ENCODE measurements at places on chromosomes 1 and 21.

- DNase-seq = no peak
These were observed 95.6 kb downstream of the OLFML2B start for GRCh38 chr1:161928056-161928455.

GRCh38 chr1:72241397-72241796 is 40.9 kb downstream of the NEGR1 start:
- no peak for DNase-seq

DNA sequence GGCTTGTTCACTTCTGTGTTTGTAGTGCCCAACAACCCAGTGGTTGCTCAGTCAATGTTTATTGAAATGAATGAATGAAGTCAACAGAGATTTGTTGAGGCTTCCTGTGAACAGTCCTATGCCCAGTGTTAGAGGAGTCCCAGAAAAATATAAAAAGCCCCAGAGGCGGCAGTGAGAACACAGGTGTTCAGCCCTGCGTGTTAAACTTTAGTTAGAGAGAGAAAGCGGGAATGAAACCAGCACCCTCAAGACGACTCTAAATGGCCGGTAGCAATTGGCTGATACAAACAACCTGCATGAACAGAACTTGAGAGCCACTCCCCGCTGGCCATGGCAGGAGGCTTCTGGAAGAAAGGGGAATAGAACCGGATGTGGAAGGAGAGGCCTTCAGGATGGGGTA is 22.6 kb downstream of the TMEM51 start:
- no peak for DNase-seq

GRCh38 chr1:104923075-104923474 is 1173.4 kb downstream of the AMY1C start:
- no peak for DNase-seq

- DNase-seq = no peak
These were observed 173.8 kb downstream of the DAB1 start for GRCh38 chr1:57250021-57250420.

GRCh38 chr1:239707615-239708014 is 321.2 kb downstream of the CHRM3 start:
- DNase-seq = no peak

DNA sequence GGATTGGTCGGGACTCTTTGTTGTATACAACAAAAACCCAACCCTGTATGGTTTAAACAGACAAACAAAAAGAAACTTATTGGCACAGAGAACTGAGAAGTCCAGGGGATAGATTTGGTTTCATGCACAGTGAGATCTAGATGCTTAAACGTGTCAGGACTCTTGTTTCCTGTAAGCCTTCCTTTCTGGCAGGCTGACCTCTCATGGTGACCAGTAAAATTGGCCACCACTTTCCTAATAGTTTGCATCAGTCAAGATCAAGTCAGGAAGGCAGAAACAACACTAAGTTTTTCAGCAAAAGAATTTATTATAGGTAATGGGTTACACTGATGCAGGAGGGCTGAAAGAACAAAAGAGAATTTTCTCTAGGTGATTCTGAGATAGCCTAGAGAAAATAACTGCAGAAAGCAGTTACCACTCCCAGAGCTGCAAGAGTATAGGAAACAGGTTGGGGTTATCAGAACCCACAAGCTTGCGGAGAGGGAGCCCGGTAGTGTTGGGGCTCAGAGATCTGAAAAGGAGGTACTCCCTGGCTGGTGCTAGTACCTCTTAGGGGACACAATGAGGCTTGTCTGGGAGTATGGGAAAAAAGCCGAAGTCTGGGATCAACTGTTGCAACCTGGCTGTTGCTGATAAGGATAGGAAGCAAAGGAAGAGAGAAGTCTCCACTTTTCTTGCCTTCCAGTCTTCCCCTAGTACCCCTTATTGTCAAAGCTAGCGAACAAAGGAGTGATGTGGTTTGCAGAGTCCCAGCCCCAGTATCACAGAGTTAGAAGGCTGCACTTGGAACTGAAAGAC is 21.4 kb downstream of the CITED4 start:
- no peak for DNase-seq

GRCh38 chr1:34612091-34612827 is 142.6 kb upstream of the GJB5 start:
- DNase-seq = no peak

Data from H7 (cell line).